ENCODE measurements at places on chromosomes 1 and 21.

GRCh38 chr21:20040768-20041167 is 957.4 kb upstream of the NCAM2 start:
- no peak for DNase-seq

- DNase-seq, result no peak
Observed at GRCh38 chr21:36691555-36692041, 7.3 kb upstream of the SIM2 start.

DNA sequence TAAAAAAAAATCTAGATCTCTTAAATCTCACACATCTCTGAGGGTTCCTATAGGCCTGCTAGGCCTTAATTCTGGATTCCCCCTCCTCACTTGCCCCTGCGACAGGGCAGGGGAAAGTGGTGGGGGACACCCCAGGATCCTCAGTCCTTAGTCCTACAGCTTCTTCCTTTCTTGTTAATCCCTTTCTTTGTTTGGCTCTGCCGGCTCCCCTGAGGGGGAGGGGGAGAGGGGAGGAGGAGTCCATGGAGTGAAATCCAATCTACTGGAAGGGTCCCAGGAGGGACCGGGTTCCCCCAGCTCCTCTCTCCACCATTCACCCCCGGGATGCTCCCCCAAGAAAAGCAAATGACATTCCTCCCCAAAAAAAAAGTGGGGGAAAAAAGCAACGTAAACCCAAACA is 8.5 kb downstream of the MEX3A start:
- no peak for DNase-seq

DNA sequence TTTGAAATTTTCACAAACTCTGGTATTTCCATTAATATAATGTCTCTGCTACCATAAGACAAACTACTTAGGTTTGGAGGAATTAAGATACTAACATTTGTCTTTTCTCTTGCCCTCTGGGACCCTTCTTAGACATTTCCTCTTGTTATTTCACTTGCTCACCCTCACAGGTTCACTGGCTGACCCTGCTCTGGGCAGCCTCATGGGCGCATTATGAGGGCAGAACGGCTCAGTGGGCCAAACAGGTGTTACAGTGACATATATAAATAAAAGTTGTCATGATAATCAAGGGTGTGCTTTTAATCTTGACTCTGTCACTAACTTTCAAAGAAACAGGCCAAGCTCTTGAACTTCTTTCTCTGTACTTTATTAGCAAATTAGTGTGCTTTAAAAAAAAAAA is 46.5 kb downstream of the ZNHIT6 start:
- no peak for DNase-seq

GRCh38 chr1:180571832-180572636 is 13.3 kb downstream of the OVAAL start:
- DNase-seq, result no peak

GRCh38 chr1:14539953-14540563 is 58.4 kb upstream of the KAZN start:
- no peak for DNase-seq

DNA sequence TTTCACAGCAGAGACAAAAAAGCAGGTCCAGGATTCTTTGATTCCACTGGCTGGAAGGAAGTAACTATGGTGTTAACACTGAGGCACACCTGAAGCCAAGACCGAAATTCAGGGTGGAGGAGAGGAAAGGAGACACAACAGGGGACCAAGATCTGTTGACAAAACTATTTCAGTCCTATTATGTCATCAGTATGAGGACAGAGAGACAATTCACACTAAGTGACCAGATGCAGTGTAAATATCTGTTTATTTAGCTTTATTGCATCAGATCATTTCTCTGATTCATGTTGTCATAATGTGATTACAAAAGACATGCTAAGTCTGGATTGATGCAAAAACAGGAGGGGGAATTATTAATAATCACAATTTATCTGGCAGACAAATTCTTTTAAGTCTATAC is 118.8 kb downstream of the SIPA1L2 start:
- DNase-seq, result no peak

- DNase-seq, result no peak
Observed at GRCh38 chr21:25577424-25578055, 29.7 kb downstream of the MRPL39 start.

DNA sequence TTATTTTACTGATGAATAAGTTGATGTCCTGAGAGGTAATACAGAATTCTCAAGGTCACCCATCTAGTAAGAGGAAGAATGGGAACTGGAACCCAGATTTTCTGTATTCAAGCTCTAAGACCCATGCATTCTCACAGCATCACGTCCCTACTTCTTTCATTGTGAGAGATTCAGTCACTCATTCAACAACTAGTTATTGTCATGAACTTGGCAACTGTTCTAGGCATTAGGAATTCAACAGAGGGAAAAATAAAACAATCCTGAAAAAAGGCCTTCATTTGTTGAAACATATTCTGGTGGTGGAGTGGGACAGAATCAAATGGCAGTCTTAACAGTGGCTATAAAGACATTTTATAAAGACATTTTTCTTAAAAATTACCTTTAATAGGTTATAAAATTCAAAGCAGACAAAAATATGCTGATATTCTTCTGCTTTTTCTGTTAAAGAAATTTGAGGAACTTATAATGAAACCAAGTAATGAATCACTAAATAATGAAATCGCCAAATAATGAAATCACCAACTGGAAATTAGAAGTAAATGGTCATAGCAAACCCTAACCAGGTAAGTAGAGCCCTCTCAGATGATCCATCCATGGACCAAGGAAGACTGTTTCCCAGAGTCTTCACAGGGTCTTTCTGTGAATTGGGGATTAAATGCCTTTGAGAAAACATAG is 136.5 kb upstream of the DPYD start:
- no peak for DNase-seq

DNA sequence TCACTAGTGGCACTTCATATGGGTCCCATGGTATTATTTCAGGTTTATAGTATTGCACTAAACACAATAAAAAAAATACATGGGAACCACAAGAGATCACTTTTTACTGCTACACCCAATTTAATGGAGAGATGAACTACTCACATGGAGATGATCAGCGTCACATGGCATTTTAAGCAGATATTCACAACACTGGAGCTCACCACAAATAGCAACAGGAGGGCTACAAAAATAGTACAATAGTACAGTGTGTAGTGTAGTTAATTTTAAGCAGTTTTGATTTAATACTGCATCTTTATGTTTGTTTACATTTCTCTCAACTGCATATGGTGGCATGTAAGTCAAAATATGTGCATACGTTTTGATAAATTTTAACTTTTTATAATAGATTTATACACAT is 31.0 kb downstream of the SNX7 start:
- no peak for DNase-seq

- no peak for DNase-seq
Observed at GRCh38 chr21:31684918-31685317, 25.4 kb downstream of the SOD1 start.

DNA sequence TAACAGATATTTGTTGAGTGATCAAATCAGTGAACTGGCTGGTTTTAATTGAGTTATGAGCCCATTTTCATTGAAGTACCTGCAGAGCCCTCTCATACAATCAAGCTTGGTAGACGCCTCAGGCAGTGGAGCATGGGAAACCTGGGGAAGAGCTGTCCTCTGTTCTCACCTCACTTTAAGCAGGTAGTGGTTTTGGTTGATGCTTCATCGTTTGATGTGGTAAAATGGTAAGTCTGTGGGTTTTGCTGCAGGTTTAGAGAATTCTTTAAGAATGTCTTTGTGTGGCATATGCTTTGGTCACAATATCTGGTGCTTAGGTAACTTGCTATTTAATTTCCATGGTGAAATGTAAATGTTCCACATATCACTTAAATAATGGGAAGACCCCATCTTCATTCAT is 10.0 kb downstream of the LAMC1 start:
- no peak for DNase-seq

DNA sequence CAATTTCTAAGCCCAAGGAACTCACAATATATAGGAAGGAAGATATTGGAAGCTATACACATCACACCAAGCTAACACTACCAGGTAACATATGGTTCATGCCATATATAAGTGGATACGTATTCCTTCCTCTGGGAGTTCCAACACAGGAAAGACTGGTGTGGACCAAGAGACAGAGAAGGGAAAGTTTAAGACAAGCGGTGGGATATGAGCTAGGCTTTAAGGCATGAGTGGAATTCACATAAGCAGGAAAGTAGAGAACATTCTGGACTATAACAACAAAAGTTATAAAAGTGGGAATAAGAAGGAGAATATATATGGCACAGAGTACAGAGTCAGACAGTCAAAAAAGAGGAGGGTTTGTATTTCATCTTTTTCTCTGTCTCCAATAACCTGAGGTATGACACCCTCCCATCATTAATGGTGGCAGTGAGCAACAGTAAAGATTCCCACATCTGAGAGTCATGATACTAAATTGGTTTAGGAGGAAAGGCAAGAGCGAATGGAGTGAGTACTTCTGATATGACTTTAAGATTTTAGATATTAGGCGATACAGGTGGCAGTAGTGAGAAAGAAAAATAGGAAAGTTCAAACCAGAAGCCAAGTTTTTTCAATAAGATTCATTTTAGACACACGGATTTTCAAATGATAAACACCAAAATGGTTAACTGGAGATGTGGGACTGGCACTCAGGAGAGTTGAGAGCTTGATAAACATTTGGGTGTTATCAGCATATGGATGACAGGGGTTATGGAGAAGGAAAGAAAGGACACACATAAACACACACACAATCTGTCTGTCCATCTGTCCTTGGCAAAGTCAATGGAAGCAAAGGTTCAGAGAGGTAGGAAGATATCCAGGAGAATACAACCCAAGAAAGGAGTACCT is 87.4 kb upstream of the TTC39A start:
- no peak for DNase-seq

- no peak for DNase-seq
Observed at GRCh38 chr1:242736611-242737010, 212.1 kb upstream of the PLD5 start.

- DNase-seq, result peak; percentile 8
Observed at GRCh38 chr1:223771814-223772770, 59.8 kb downstream of the CAPN2 start.

- no peak for DNase-seq
Observed at GRCh38 chr1:114428083-114428754, 82.8 kb downstream of the TRIM33 start.

DNA sequence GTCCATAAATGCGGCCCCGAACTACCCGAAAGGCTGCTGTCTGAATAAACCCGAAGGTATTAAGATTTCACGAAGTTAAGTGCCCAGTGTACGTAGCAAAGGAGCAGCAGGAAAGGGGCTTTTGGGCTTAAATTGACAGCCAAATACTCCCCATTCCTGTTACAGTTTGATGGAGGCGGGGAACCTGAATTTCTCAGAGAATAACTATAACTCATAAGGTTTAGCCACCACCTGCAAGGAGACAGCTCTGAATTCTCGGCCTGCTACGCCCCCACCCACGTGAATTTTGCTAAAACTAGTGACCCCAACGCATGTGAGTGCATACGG is 5.2 kb downstream of the GFI1 start:
- DNase-seq, result no peak

- DNase-seq, result no peak
Observed at GRCh38 chr1:215911406-215911968, 344.4 kb downstream of the KCTD3 start.

DNA sequence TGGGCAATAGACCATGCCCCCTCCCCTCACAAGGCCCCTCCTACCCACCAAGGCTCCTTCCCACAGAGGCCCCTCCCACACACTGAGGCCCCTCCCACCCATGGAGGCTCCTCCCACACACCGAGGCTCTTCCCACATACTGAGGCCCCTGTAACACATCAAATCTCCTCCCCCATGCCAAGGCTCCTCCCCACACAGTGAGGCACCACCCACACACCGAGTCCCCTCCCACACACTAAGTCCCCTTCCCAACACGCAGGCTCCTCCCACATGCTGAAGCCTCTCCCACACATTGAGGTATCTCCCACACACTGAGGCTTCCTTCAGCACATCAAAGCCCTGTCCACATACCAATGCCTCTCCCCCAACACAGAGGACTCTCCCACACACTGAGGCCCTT is 391.8 kb downstream of the CAMTA1 start:
- DNase-seq, result no peak

- no peak for DNase-seq
Observed at GRCh38 chr1:31410871-31411270, 2.1 kb upstream of the SERINC2 start.

- DNase-seq, result no peak
Observed at GRCh38 chr1:4664606-4665005, 10.2 kb downstream of the AJAP1 start.

DNA sequence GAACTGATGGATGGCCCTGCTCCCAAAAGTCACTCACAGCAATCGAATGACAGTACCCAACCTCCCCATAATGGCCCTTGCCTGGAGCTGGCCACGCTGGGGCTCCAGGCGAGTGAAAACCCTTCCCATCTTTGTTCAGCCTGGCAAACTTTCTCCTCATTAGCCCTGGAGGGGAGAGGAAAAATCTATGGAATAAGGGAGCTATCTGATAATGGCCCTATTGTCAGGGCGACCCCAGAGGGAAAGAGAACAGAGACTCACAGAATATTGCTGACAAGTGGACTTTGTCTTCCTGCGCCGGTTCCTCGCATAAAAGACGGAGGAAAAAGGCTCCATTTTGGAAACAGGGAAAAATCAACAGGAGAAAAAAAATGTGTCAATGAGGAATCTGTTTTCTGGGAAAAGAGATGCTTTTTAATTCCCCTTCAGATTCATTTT is 13.0 kb upstream of the ARHGEF16 start:
- DNase-seq, result no peak

DNA sequence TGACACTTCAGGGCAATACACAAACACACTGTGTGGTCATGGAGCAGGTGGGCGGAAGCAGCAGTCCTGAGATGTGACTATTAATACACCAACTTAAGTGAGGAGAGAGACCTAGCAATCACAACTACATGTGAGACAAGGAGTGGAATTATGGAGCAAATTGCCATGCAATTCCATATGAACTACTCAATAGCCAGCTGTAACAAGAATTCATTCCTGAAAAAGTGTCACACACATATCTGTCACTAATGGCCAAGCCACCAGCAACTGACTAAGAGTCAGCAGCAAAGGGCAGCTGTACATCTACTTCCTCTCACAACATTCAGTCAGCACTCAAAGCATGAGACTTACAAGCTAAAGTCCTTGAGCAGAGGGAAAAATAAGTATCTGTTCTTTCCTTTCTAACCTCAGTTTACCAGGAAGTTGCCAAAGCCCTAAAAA is 46.2 kb downstream of the GPR3 start:
- no peak for DNase-seq

DNA sequence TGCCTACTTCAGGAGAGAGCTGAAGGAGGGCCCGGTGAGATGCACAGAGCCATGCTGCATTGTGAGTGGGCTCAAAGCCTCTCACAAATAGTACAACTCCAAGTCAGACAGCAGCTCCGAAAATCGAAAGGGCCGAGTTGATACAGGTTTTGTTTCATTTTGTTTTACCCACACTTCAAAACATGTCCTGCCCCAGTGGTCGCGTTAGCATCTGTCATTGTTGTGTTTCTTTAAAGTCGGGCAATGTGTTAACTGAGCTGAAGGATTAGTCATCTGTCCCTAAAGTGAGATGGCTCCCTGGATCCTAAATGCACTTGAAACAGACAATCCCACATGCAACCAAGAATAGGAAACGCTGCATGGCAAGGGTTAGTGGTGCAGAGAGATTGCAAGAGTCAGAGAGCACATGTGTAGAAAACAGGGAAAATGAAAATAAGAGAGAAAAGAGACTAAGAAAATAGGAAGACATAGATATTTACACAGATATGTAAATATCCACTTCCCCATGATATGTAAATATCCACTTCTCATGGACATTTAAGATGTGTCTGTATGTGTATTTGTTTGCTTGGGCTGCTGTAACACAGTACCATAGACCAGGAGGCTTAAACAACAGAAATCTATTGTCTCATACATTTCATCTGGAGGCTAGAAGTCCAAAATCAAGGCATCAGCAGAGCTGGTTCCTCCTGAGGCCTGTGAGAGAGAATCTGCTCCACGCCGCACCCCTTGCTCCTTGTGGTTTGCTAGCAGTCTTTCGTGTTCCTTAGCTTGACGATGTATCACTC is 131.4 kb upstream of the RAB4A start:
- DNase-seq, result no peak
